ENCODE measurements at places on chromosomes 11 and 22.

GRCh38 chr11:120969993-120970392, 53.9 kb upstream of the TBCEL start:
- no peak for DNase-seq

DNA sequence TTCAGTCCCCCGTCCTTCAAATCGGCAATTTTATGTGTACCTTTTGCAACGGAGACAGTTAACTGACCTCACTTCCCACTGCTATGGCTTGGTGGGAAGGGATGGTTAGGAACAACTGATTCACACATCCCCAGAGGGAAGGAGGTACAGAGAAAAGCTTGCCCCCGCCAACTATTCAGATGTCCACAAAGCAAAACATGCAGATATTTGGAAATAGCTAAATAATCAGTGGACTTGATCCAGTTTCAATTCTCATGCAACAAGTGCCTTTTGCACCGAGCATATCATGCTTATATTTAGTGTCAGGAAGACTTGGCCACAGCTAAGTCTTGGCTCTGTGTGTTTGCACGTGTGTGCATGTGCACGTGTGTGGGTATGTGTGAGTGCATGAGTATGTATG, 144.6 kb downstream of the SNX19 start:
- DNase-seq, result no peak

DNA sequence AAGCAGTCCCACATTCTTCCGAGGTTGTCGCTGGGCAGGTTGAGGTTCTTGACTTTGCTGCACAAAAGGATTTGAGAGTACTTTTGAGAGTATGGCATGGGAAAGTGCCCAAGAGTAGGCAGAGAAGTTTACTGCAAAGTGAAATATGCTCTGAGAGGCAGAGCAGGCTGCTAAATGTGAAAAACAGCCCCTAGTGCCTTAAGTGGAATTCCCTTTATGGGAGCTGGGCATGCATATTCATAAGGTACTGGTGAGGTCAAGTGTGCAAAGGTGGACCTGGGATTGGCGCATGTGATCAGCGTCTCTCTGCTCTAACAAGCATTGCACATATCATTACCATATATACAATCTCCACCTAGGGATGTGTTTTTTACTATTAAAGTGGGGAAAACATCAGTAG, 12.0 kb upstream of the APOL4 start:
- DNase-seq, result no peak

GRCh38 chr11:105361651-105362050, 222.1 kb upstream of the CARD18 start:
- no peak for DNase-seq

GRCh38 chr11:46697723-46698122, 2.7 kb downstream of the ARHGAP1 start:
- no peak for DNase-seq

DNA sequence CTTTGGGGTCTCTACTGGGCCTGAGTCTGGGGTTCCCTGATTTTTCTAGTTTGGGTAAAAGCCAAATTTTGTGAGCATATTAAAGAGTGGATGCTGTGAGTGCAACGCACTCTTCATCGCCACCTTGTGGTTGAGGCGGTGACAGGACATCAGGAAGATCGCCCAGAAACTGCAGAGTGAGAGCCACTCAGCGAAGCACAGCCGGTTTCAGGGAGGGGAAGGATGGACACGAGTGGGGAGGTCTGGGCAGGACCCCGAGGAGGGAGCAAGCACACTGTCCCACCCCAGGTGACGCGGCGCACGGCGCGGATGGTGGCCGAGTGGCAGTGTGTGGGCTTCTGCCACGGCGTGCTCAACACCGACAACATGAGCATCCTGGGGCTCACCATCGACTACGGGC, 9.1 kb downstream of the SELENOO start:
- peak; percentile 17 for DNase-seq

- no peak for DNase-seq
Observed at GRCh38 chr11:92443199-92443598, 218.6 kb downstream of the FAT3 start.

DNA sequence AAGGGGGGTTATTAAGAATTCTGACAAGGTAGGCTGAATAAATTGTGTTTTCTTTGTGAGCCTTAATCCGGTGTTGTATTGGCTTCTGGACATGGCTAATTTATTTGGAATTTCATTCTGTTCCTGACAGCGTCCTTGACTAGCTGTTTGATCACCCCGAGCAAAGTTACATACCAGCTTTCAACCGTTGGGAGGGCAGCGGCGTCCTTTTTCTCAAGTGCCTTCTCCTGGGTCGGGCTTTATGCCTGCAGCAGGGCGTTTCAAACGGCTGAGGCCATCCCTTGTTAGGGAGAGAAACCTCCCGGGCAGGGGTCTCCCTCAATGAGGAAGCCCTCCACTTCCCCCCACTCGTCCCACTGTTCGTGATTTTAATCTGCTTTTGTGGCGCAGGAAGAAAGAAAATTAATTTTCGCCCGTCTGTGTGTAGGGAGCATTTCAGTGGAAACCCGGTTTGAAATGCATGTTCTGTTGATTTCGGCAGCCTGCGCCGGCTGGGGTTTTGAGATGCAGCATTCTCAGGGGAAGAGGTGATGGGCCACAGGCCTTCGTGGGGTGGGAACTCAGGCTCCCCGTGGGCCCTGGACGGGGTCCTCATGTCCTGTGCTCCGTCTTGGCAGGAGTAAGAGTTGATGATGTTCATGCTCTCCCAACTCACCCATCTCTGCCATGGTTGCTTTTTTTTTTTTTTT, 2.9 kb upstream of the SMIM38 start:
- DNase-seq, result no peak

GRCh38 chr22:20435436-20436306, 2.0 kb downstream of the SCARF2 start:
- DNase-seq, result no peak

DNA sequence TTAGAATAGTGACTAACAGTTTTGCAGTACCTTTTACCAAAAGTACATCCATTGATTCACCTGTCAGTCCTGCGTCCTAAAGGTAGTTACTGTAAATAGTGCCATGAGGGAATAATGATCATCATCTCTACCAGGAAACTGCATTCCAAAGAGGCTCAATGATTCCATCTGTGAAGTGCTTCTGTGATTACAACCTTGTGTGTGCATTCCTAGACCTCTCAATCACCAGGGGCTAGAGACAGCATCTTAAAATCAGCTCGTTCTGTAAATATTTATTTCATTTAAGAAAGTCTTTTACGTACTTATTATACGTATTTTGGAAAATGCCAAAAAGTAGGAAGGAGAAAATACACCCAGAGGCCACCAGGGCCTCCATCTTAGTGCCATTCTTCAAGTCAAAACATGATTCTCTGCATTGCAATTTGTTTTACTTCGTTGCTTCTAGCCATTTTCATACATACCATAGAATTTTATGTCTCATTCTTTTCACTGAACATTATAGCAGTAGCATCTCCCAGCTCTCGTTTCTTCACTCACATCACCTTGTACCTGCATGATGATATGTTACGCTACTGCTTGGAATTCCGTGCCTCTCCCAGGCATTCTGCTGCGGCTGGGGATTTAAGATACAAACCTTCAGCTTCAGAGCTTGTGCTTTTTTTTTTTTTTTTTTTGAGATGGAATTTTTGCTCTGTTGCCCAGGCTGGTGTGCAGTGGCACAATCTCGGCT, 117.0 kb downstream of the SEZ6L start:
- DNase-seq, result no peak

GRCh38 chr11:104798789-104799188, 99.5 kb downstream of the CASP12 start:
- DNase-seq, result no peak

- no peak for DNase-seq
Observed at GRCh38 chr22:44314425-44315067, 1.8 kb upstream of the SHISAL1 start.

DNA sequence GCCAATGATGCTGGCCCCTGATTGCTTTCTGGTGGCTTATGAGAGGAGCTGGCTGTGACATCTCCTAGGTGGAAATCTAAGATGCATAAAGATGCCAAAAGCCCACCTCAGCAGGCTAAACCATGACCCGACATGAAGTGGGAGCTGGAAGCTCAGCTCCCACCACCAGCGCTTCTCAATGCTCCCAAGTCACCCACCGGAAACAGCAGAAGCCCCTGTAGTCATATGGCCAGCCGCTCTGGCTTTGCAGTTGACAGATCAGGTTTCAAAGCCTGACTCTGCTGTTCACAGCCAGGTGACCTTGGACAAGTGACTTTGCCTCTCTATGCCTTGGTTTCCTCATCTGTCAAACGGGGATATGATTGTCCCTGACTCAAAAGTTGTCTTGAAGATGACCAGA, 29.1 kb upstream of the ANO1 start:
- no peak for DNase-seq

GRCh38 chr11:88555018-88555828, 217.7 kb upstream of the CTSC start:
- DNase-seq, result peak; percentile 99

DNA sequence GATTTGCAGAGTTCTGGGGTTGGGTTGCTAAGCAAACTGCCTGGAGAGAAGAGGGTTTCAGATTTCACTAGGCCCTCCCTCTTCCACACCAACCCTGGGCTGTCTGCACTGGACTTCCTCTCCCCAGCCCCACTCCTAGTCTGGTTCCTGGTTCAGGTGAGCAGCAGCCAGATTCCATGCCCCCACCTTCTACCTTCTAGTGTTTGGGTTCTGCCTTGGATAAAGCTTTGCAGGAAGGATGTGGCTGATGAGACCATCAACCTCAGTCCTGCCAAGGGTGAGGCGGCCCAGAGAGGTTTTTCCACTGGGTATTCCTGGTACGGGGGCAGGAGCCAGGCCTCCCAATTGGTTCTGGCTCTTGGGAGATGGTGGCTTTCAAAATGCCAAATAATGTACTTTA, 68.3 kb downstream of the BCR start:
- no peak for DNase-seq

GRCh38 chr22:30869667-30870395, 98.7 kb downstream of the MORC2 start:
- no peak for DNase-seq

DNA sequence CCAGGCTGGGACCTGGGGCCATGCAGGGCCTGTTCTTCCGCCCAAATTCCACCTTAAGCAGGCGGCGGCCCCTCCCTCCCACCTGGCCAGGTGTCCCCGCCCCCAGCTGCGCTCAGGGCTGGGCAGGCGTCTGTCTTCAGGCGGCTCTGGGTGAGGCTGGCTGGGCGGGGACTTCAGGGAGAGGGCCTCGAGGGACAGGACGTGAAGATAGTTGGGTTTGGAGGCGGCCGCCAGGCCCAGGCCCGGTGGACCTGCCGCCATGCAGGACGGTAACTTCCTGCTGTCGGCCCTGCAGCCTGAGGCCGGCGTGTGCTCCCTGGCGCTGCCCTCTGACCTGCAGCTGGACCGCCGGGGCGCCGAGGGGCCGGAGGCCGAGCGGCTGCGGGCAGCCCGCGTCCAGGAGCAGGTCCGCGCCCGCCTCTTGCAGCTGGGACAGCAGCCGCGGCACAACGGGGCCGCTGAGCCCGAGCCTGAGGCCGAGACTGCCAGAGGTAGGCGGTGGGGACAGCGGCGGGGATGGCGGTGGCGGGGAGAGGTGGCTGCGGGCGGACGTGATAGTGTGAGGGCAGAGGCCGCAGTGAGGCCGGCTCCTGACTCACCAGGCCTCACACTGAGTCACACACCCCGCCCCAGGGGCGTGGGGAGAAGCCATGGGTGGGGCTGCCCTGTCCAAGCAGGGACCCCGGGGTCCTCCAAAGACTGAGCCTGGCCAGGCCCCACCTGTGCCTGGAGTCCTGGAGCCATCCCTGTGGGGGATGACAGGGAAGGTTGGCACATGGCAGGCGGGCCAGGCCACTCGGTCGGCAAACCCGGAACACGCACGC, at the start of gene PKP3:
TSS of gene PKP3 (plus strand) at position 176 of the 824 bp plus-strand sequence. CDS start at position 260, 84 bp downstream.
- no peak for DNase-seq

DNA sequence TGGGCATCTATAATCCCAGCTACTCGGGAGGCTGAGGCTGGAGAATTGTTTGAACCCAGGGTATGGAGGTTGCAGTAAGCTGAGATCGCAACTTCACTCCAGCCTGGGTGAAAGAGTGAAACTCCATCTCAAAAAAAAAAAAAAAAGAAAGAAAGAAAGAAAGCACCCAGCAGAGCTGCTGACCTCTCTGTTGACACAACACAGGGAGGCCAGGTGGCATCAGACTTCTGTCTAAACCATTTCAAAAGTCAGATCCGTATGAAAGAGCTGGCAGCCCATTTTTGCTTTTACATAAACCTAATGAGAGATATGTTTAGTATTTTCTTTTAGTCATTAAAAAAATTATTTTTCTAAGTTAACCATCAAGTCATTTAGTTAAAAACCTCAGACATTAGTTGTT, 64.4 kb upstream of the RRM1 start:
- DNase-seq, result no peak

DNA sequence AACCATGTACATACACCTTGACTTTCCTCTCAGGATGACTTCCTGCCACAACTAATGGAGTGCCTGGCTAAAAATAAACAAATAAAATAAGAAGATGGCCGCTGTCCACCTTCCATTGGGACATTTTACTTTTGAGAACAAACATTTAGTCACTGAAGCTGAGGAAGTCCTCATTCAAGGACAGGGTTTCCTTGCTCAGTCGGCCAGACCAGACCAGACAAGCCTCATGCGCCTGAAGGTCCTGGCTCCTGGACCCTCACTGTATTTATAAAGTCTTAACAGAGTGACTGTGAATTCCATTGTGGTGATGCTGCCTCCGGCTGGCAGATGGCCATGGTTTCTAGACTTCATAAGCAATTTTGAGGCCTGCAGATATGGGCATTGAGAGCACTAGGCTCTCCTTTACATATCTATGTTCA, 114.5 kb downstream of the MAML2 start:
- peak; percentile 77 for DNase-seq

DNA sequence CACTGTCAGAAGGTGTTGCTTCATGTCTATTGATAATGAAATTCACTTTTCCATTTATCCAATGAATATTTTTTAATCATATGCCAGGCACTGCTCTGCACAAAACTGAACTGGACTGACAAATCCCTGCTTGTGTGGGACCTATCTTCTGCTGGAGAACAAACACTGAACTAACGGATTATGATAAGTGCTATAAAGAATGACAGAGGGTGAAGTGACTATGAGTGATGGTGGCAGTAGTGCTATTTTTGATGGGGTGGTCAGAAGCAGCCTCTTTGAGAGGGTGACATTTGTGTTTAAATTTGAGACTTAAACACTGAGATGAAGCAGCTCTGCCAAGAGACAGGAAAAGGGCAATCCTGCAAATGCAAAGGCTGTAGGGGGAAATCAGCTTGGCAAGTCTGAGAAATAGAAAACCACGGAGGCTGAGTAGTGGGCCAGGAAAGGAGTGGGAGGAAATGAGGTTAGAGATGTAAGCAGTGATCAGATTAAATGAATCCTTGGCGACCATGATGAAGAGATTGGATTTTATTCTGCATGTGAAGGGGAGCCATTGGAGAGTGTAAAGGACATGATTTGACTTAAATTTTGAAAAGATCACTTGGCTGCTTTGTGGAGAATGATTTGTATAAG, 6.0 kb downstream of the TBCEL start:
- DNase-seq, result no peak

GRCh38 chr11:126898802-126899201, 101.8 kb downstream of the KIRREL3 start:
- no peak for DNase-seq

Data from fibroblast of skin of left biceps (primary cell).